ENCODE measurements at places on chromosomes 3 and 15. TPM values are rescaled to one million over a fixed set of nuclear protein-coding genes. Genes with fewer than 3 reads are reported as not detected.

GRCh38 chr15:42079401-42079908, 14.9 kb downstream of the PLA2G4D start:
- DNase-seq: no peak

GRCh38 chr3:8732413-8732812, 1.2 kb upstream of the CAV3 start:
- DNase-seq: no peak

DNA sequence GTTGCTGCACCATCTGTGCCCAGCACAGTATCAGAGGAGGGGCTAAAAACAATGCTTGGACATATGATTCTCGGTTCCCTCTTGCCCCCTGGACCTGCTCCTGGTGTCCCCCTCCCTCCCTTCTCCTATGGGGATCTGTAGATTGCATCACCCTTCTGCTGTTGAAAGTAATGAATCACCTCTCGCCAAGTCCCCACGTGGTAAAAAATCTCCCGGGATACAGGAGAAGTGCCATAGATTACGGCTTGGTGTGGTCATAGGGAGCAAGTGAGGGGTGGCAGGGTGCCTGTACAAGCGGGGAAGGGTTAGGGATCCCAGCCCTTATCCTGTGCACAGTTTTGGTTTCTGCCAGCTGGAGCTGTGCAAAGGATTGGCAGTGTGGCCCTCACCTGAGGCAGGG, 37.7 kb downstream of the AMOTL2 start:
- DNase-seq: peak; percentile 41

GRCh38 chr15:53037904-53038654, 247.9 kb upstream of the ONECUT1 start:
- no peak for DNase-seq

The LSAMP gene
- 7.3 TPM for total RNA-seq

The MYLK gene
- 942 TPM for total RNA-seq

The TIGIT gene
- 0.78 TPM for total RNA-seq

The SLCO2A1 gene
- 89.1 TPM for total RNA-seq

The HIGD2B gene
- not detected for total RNA-seq

The NMNAT3 gene
- 9.4 TPM for total RNA-seq
